ENCODE measurements at places on chromosomes 6 and 20.
A peak's percentile ranks its signal among the peaks of the same experiment; 100 is the strongest.

- no peak for DNase-seq
These were observed 44.3 kb downstream of the TOP1 start for GRCh38 chr20:41072915-41073314.

GRCh38 chr20:43744966-43745730, 18.3 kb upstream of the GTSF1L start:
- no peak for DNase-seq

DNA sequence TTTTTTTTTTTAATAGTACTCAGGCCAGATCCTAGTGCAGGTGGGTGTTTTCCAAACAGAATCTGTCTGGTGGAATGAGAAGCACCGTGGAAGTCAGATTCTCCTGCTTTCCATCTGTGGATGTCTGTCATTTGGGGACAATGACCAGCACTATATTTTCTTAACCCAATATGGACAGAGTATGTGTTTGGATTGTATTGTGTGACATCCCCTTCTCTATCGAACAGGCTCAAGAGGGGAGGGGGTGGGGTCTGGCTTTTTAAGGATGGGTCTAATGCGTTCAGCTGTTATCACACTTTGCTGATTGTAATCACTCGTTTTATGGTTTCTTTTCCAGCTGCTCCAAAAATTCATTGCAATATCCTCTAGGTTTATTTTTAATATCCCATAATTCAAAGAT, 197.5 kb upstream of the CEP162 start:
- no peak for DNase-seq

DNA sequence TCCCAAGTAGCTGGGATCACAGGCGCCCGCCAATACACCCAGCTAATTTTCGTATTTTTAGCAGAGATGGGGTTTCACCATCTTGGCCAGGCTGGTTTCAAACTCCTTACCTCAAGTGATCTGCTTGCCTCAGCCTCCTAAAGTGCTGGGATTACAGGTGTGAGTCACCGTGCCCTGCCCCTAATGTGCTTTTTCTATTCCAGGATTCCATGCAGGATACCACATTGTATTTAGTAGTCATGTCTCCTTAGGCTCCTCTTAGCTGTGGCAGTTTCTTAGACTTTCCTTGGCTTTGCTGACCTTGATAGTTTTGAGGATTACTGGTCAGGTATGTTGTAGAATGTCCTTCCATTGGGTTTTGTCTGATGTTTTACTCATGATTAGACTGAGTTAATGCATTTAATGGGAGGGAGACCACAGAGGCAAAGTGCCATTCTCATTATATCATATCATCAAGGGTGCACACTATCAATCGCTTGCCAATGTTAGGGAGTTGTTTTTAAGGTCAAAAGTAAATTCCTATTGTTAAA, 39.6 kb upstream of the TNFAIP3 start:
- DNase-seq = no peak

GRCh38 chr6:101226677-101227135, 166.8 kb upstream of the GRIK2 start:
- no peak for DNase-seq

- no peak for DNase-seq
These were observed 108.5 kb downstream of the SYCP2 start for GRCh38 chr20:59824711-59825562.

GRCh38 chr20:41224281-41224680, 86.9 kb downstream of the PLCG1 start:
- no peak for DNase-seq

DNA sequence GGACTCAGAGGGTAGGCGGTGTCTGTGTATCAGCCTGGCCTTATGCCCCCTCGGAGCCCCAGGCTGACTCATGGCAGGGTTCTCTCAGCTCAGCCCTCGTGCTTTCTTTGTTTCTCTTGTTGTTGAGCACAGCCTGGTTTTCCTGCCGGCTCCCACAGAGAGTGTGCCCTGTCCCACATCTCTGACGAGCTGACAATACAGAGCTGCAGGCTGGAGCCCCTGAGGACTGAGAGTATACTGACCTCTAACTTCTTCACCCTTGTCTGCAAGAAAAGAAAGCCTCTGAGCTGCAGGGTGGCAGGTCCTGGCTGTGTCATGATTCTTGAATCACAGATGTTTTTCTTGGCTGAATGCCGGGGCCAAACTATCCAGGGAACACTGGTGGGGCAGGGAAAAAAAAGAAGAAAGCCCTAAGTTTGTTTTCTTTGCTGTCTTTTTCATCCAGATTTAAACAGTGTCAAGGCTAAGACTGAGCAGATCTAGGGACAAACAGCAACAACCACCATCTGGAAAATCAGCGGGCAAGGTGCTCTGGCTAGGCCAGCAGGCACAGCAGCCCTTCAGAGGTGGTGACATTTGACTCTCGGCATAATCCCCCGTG, 63.3 kb upstream of the ZNF133 start:
- peak; percentile 75 for DNase-seq

- peak; percentile 5 for DNase-seq
These were observed 127.5 kb downstream of the PKHD1 start for GRCh38 chr6:51959744-51960383.

GRCh38 chr20:4384961-4385360, 336.7 kb upstream of the PRND start:
- no peak for DNase-seq

GRCh38 chr6:84625506-84625905, 138.9 kb downstream of the TBX18 start:
- no peak for DNase-seq
